Lung (tissue), 17 donors: ENCODE measurements at places on chromosomes 1 and 21. TPM values are rescaled to one million over a fixed set of nuclear protein-coding genes. Genes with fewer than 3 reads are reported as not detected.

Gene HES3
- polyA plus RNA-seq, result not detected

Gene TCEA3
- polyA plus RNA-seq, result 37.5 TPM

Gene TEX38
- polyA plus RNA-seq, result not detected

DNA sequence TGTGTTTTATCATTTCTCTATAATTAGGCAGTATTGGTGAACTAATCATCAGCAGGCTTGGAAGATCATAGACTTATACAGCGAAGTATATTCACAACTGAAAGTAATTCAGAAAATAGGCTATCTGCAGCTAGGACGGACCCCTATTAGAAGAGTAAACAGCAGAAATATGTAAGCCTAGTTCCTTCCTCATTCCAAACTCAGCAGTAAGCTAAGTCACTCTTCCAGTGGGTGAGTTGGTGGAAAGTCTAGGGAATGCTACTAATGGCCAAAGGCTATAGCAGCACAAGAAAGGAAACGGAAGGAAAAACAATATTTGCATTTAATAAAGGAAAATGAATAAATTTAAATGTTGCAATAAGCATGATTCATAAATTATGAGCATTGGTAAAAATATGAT lies 918.1 kb upstream of the TMPRSS15 start:
- no peaks in the 10 kb centered on the region for H3K4me1 ChIP-seq
- no peak overlapping the region for H3K4me3 ChIP-seq
- DNase-seq, result no peak
- no peaks in the 10 kb centered on the region for H3K36me3 ChIP-seq
- H3K27ac ChIP-seq, result no peak overlapping the region

GRCh38 chr1:228490120-228491078 lies 3.2 kb downstream of the RNF187 start:
- no peak overlapping the region for H3K4me3 ChIP-seq
- no peak for DNase-seq
- no peaks in the 10 kb centered on the region for H3K27me3 ChIP-seq
- no peak overlapping the region for H3K27ac ChIP-seq
- peaks cover 9% of the 10 kb centered on the region for H3K4me1 ChIP-seq

DNA sequence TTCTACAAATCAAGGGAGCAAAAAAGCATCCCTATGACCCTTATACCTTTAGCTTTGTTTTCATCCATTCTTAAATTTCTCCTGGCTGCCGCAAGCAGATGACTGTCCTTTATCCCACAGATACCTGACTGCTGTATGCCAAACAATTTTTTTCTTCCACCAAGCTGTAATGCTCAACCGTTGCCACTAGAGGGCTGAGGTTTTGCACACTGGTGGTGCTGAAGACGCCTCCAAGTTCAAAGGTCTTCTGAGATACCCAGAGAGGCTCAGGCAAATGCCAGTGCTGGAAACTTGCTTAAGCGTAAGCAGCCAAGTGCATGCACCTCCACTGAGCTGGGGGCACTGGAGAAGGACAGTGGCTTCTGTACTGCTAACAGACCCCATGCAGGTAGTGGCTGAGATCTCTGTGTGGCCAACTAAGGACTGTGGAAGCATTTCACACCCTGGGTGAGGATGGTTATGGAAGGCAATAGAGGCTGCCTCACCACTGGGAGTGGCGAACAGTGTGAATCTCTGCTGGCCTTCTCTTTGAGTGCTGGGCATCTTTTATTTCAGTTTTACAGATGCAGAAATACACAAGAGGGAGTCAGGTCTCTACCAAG lies 28.5 kb downstream of the CNIH3 start:
- H3K4me3 ChIP-seq, result no peak overlapping the region
- peak; percentile 40 for DNase-seq
- no peaks in the 10 kb centered on the region for H3K4me1 ChIP-seq

- no peaks in the 10 kb centered on the region for H3K27me3 ChIP-seq
- H3K4me3 ChIP-seq, result no peak overlapping the region
- H3K27ac ChIP-seq, result no peak overlapping the region
- H3K4me1 ChIP-seq, result no peaks in the 10 kb centered on the region
- H3K36me3 ChIP-seq, result no peaks in the 10 kb centered on the region
- DNase-seq, result peak; percentile 82
Measured at GRCh38 chr1:89483010-89483756, 41.4 kb upstream of the LRRC8B start.

- no peaks in the 10 kb centered on the region for H3K27me3 ChIP-seq
- DNase-seq, result no peak
- no peak overlapping the region for H3K27ac ChIP-seq
Measured at GRCh38 chr1:98923667-98924066, 81.0 kb downstream of the PLPPR5 start.

DNA sequence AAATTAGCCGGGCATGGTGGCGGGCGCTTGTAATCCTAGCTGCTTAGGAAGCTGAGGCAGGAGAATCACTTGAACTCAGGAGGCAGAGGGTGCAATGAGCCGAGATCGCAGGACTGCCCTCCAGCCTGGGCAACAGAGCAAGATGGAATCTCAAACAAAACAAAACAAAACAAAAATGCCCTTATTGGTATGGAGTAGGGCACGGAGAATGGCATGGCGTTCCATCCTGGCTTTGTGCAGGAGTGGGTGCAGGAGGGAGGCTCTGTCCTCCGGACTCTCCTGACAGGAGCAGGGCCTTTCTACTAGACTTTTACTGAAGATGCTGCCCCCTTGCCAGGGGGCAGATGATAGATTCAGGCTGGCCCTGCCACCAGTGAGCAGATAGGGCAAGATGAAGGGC lies 1.0 kb downstream of the TMEM61 start:
- H3K36me3 ChIP-seq, result no peaks in the 10 kb centered on the region
- H3K27me3 ChIP-seq, result peaks cover 33% of the 10 kb centered on the region
- H3K27ac ChIP-seq, result no peak overlapping the region

DNA sequence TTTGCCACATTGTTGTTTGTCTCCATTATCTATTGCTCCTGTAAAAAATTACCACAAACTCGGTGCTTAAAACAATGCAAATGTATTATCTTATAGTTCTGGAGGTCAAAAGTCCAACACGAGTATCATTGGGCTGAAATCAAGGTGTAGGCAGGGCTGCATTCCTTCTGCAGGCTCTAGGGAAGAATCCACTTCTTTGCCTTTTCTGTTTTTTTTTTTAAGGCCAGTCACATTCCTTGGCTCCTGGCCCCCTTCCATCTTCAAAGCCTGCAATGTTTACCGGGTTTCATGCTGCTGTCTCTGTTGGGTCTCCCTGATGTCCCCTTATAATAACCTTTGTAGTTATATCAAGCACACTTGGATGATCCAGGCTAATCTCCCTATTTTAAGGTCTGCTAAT lies 212.7 kb downstream of the PTBP2 start:
- no peak overlapping the region for H3K27ac ChIP-seq
- no peaks in the 10 kb centered on the region for H3K4me1 ChIP-seq
- no peak for DNase-seq
- no peaks in the 10 kb centered on the region for H3K36me3 ChIP-seq

GRCh38 chr1:171860696-171861095 lies 19.4 kb downstream of the DNM3 start:
- H3K4me1 ChIP-seq, result no peaks in the 10 kb centered on the region
- H3K4me3 ChIP-seq, result no peak overlapping the region
- no peak for DNase-seq
- no peaks in the 10 kb centered on the region for H3K27me3 ChIP-seq
- H3K36me3 ChIP-seq, result peaks cover 3% of the 10 kb centered on the region
- no peak overlapping the region for H3K27ac ChIP-seq

- no peak overlapping the region for H3K4me3 ChIP-seq
- no peaks in the 10 kb centered on the region for H3K4me1 ChIP-seq
- no peaks in the 10 kb centered on the region for H3K36me3 ChIP-seq
- no peak for DNase-seq
Measured at GRCh38 chr1:15598436-15598835, 13.6 kb upstream of the AGMAT start.
